ENCODE measurements at places on chromosomes 5 and 9.

GRCh38 chr5:159210210-159210661 lies 883 bp upstream of the RNF145 start:
- DNase-seq: no peak

- no peak for DNase-seq
Observed at GRCh38 chr9:68951879-68952659, 61.8 kb downstream of the PRKACG start.

DNA sequence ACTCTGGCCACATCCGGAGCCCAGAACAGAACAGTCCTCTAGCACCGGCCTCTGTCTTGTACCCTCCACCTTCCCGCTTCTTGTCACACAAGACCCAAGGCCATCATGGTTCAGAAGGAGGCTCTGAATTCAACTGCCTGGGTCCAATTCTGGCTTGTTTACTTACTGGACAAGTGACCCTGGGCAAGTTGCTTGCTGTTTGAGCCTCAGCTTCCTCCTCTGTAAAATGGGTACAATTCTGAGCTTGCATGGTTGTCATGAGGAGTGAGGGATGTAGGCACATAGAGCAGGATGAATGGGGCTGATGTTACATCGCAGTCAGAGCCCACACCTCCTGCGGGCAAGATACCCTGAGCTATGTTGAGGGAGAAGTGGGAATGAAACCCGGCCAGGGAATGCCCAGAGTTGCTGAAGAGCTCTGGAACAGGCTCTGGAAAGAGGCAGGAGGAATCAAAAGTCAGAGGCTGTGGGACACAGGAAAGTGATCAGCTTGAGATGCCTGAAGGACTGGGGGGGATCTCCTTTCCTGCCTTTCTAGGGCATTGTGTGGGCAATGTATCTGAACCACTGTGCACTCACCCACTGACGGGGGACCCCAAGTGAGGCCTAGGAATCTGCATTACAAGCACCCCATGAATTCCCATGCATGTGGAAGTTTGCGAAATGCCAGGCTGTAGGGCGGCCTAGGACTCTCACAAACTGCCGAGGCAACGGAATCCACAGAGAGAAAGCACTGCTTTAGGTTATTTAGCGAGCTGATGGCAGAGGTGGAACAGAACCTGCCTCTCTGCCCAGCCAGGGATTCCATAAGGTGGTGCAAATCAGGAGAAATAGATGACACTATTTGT lies 29.4 kb upstream of the IL17B start:
- DNase-seq: no peak

DNA sequence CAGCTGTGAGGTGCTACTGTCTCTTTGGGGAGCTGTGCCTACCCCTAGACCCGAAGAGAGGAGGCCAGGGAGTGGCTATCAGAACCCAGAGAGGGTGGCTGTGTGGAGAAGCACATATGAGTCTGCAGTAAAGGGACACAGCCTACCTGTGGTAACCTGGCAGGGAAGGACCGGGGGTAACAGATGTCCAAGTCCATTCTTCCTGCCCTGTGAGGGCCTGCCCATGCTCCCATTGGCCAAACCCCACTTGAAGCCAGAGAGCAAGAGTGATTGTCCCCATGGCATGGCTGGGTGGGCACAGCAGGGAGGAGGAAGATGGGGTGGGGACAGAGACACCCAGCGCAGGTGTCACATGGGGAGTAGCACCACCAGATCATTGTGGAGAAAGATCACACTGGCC lies 39.3 kb downstream of the BOD1 start:
- DNase-seq: no peak

DNA sequence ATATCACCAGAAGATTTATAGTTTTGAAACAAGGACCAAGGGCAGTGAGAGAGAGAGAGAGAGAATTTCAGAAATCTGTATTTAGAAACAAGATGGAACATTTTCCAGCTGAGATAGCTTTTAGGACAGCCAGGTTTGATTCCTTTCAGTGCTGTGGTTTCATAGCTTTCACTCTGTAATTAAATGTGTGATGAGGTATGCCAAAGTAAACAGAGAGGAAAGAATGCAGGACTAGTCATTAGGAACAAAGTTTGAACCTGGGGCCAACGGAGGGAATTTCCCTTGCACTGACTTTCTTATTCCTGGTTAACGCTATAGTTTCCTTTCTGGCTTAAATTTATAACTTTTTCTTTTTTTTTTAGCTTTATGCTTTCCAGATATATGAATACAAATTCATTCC lies 10.0 kb upstream of the CCL28 start:
- no peak for DNase-seq

DNA sequence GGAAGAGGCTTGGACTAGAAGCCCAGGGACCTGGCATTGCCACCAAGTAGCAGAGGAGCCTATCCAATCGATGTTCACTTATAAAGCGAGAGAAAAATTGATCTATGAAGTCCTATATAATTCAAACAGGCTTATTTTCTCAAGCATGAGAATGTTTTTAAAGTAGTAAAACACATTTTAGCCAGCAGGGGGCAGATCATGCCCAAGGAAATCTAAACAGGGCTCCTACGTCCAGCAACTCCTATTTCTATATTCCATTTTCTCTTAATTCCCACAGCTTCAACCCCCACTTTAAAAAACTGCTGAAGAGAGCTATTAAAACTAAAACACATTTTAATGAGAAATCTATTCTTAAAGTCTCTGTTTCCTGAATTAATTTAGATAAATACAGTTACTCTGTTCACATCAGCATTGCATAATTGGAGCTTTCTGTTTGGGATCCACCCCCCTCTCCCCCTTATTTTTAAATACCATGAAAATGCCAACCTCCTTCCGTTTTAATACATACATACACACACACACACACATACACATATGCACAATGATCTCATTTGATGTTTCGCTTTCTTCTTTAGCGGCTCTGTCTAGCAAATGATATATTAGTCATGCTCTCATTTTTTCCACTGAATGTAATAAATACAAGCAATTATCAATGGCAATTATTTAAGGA lies 144.9 kb downstream of the MYO10 start:
- no peak for DNase-seq

DNA sequence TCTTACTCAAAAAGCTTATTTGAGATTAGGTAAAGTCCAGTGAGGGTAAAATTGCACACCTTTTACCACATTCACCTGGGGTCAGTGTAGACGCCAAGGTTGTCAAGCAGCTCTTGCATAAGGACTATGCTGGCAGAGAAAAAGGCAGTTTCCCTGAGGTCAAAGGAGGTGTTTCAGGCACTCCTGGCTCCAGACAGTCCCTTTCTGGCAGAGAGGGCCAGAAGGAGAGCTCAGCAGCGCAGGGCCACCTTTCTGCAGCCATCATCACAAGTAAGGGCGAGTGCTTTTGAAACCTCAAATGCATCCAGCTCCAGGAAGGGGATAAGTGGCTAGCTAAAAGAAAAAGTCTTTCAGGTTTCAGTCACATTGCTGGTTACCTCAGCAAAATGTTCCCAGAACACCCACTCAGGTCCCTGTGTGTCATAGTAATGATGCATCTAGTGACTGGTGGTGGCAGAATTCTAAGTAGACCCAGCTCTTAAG lies 16.7 kb upstream of the IL13 start:
- DNase-seq: no peak

DNA sequence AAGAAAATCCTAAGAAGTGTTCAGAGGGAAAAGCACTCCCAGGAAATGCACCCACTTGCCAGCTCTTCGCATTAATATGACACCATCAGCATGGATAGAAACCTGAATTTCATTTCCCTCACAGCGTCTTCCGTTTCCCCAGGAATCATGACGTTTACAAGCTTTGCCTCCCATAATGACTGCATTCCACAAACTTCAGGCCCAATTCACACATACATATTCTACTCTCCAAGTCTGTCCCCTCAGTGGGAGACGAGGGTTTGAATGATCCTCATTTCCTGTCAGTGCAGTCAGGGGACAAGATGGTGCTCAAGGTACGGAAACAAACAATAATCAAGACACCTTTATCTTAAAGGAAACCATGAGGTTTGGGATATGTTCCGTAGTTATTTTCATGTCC lies 44.9 kb upstream of the MAN2A1 start:
- DNase-seq: no peak

DNA sequence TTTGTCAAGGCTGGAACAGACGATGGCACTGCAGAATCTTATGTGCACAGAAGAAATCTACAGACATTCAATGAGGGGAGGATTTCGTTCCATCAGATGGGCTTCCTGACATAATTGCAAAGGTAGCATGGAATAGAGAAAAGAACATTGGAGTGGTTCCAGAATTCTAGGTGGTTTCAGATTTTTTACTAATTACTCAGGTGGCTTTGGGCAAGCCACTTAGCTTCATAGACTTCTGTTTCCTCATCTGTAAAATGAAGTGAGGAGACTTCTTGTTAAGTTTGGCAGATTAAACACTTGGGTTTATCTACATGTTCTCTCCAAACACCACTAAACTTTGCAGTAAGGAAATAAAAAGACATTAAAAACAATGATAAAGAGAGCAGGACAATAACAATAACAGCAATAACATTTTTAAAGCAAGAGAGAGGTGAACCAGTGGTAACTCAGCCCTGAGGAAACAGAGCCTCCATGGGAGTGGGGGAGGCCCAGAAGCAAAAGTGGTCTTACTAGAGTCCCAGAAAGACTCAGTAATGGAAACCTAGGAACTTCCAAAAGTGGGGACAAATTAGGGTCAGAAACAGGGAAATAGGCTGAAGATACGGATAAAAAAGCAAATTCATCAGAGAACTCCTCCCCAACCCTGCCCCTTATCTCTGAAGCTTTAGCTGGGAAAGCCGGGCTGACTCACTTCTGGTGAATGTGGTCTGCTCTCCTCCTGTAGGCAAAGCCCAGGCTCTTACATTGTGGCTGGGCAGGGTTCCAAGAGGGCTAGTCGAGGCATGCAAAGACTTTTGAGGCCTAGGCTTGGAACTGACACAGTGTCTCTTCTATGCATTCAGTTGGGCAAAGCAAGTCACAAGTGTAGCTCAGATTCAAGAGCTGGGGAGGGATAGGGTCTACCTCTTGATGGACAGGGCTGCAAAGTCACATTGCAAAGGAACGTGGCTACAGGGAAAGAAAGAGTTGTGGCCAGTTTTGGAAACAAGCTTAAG lies 11.8 kb upstream of the ACTBL2 start:
- peak; percentile 2 for DNase-seq

GRCh38 chr9:16901590-16901989 lies 31.1 kb upstream of the BNC2 start:
- no peak for DNase-seq

GRCh38 chr5:179794575-179794974 lies 789 bp downstream of the LTC4S start:
- no peak for DNase-seq

DNA sequence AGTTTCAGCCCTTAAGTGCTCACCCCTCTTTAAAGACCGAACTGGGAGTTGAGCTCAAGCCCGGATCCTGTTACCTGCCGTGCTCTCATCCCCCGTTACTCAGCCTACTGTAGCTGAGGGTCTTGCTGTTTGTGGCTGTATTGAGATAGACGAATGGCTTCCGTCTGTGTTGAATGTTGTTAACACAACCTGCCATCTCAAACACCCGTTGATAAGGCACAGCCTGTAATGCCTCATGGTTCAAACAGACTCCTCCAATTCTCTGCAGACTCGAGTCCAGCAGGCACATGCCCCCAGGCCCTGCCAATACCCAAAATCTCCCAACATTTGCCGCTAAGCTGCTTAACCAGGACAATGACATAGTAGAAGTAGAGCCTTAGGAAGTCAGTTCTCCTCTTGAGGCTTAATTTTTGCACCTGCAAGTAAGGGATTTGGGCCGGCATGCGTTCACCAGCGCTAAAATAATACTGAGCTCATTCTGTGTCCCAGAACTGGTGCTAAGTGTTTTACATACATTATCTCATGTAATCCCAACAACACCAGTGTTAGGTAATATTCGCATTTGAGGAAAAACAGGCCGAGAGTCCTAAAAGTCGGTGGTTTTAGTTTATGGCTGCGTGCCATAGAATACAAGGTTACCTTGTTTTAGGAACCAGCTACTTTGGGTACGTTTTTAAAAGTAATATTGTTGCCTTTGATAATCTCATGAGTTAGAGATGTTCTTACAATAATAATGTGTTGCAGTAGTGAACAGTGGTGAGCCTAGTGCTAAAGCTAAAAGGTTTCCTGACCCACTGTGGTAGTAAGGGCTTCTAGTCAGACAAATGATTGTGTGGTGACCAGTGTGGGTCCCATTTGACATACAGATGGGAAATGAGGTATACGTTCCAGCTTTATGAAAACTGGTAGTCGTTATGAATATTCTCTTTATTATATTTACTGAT lies 1.5 kb upstream of the RFX3 start:
- no peak for DNase-seq

DNA sequence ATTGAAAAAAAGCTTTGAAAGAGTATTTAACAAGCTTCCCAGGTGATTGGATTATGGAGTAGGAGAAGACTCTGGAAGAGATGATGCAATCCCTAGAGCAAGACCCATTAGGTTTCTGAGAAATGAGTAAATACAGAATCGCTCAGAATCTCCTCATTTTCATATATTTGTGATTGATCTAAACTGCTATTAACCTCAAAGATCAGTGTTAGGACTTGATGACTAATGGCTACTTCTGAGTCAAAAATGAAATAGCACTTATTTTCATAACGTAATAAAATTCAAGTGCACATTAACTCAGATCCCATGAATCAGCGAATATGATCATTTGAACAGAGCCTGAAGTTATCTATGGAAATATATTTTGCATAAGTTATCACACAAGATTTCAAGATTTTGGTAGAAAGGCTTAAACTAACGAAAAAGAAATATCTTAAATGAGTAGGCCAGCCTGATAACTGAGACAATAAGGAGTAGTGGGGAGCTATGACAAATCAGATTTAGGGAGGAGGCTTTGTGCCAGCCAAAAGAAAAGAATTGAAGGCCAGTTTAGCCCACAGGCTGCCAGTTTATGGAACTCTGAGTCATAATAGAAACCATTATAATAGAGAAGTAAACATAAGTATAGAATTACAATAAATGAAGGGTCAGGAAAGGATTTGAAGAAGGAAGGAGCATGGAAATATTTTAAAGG lies 106.7 kb upstream of the OSMR start:
- DNase-seq: no peak

- DNase-seq: no peak
Observed at GRCh38 chr5:147061431-147061830, 173.4 kb upstream of the STK32A start.

DNA sequence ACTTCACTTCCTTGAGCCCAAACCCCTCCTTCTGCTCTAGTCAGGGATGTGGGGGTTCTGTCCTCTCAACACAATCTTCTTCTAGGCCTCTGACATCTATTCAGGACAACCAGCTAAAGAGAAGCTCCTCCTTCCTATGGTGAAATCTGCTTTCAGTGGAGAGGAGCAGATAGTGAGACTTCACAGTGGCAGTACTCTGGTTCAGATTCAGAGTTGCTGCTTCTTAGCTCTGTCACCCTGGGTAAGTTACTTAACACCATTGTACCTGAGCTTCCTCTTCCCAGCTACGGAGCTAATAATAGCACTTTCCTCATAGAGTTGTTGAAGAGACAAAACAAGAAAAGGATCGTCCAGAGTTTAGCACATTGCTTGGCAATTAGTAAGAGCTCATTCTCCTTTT lies 77.3 kb upstream of the LARP1 start:
- no peak for DNase-seq

GRCh38 chr5:178199581-178200434 lies 4.5 kb upstream of the HNRNPAB start:
- DNase-seq: no peak

GRCh38 chr9:13215791-13216554 lies 63.5 kb downstream of the MPDZ start:
- DNase-seq: no peak

GRCh38 chr9:125784286-125785049 lies 37.3 kb downstream of the PBX3 start:
- no peak for DNase-seq

Data from stimulated activated CD8-positive, alpha-beta memory T cell treated with anti-CD3 and anti-CD28 coated beads, Interleukin-2, amount 100 ng/mL, for 1 hour (primary cell).